GM12892 (cell line): ENCODE measurements at places on chromosomes 16 and 17.

DNA sequence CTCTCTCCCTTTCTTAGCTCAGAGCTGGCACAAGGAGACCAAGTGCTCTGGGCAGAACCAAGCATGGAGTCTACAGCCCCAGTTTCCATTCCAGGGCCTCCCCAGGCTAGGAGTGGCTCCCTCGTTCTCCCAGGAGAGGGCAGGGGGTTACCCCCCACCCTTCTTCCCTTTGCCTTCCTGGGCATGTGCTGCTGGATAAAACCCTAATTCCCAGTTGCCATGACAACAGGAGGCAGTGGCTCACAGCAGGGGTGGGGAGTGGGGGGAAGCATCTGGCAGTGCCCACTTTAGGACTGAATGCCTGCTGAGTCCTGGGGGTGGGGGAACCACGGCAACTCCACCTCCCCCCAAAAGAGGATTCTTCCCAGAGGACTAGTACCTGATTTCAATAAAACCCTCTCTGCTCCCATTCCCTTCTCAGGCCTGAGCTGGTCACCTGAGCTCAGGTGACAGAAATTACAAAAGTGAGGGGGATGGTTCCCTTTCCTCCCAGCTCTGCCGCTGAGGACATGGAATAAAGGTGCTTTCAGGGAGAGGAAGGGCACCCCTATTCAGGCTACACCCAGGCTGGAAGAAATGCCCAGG lies 1.8 kb downstream of the MPP2 start:
- DNase-seq, result no peak

DNA sequence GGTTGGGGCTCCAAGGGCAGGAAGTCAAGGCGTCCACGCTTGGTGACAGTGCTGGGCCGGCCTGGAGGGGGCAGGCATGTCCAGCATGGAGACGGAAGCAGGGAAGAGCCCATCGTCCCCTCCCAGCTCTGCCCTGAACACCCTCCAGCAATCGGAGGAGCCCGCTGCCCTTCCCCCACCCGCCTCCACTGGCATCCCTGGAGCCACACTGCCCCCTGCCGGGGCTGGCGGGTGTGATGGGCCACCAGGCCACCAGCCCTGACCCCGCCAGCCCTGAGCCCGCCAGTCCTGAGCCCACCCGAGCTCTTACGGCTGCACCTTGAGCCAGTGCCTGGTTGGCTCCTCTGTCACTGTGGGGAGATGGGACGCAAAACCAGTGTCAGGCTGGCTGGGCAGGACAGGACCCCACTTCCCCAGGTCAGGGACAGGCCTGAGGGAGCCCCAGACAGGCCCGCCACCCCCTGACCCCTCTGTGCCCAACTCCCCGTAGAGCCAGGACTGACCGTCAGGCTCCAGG lies 4.1 kb upstream of the CDH15 start:
- peak; percentile 92 for DNase-seq

DNA sequence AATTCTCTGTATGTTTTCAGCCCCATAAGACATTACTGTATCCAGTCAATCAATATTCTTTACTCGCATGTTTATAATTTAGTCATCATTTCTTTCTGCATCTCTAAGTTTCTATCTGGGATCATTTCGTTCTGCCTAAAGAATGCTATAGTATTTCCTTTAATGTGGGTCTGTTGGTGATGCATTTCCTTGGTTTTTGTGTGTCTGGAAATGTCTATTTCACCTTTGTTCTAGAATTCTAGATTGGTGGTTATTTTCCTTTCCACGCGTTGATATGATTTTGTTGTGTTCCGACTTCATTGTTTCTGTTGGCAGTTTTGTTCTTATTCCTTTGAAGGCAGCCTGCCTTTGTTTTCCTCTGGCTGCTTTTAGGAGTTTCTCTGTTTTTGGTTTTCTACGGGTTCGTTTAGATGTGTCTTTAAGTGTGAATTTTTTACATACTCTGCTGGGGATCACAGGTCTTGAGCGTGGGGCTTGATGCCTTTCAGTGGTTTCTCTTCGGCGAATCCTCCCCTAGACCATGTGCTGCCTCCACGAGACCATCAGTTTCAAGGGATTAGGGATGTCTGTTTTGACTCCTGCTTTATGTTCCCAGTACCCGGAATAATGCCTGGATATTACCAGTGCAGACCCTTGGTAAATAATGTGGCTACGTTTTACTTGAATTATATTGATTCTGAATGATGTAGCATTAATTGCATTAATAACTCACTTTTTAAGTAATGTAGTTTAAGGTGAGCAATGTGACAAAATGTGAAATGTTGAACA lies 23.5 kb downstream of the POLR3E start:
- no peak for DNase-seq

DNA sequence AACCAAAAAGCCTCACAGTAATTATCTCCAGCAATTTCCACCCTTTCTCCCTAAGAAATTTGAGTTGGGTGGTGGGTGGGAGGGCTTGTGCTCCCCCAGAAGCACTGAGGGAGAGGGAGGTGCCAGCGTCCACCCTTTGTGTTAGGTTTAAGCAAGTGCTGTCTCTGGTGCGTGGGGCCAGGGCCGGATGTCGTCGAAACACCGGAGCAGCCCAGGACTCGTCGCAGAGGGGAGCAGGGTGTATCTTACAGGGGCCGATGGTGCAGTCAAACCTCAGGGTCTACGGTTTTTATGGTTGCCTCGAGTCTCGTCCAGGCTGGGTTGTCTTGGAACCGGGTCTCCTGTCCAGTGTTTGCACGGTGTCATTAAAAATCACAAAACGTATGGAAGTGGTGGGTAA lies 35.3 kb downstream of the METRNL start:
- DNase-seq, result no peak

DNA sequence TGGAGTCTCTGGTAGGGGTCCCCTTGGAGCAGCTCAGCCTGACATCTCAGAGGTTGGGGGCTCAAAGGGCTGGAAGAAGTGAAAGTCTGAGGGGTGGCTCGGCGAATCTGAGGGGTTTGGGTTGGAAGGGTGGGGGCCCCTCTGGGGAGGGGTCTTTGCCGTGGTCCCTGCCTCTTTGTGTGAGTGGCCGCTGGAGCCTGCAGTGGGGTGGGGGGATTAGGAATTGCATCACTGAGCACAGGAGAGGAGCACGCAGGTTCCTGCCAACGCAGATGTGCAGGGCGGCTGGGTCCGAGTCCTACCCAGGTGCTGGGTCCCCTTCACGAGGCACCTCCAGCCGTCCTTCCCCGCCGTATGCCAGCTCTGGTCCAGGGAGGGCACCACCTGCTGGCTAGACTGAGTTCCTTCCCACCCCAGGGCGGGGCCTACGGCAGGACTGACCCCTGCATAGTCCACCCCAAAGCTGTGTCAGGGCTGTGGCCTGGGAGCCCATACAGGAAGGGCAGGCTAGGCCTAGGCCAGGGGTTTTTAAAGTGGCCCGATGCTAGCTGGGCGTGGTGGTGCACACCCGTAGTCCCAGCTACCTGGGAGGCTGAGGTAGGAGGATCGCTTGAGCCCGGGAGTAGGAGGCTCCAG lies 9.9 kb downstream of the FMNL1 start:
- no peak for DNase-seq

DNA sequence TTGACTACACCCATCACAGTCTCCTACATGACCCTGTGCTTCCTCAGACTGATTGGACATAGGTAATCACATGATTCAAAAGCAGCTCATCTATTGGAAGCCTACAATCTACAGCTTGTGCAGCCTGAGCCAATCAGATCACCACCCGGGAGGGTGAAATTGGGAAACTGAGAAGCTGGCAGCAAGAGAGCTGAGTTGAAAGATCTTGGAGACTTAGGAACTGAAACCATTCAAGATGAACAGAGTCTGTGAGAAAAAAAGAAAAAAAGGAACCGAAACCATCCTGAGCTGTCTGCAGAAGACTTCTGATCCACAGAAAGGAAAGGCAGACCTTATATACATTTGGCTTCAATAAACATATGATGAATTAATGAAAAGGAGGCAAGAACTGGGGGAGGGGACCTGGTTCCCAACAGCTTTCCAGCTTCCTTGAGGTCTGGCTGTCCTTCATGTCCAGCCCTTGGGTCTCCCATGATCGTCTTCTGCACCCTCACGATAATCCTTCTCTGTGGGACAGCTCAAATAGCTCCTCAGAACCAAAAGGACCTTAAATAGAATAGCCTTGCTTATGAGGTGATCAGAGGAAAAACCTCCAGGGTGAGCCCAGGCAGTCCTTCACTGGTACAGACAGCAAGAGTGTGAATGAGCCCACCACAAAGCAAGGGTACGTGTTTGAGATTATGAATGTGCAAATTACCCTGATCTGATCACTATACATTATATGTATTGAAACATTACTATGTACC lies 32.6 kb downstream of the PLXDC1 start:
- DNase-seq, result peak; percentile 45

- no peak for DNase-seq
Measured at GRCh38 chr17:18993905-18994526, 10.5 kb downstream of the FAM83G start.

DNA sequence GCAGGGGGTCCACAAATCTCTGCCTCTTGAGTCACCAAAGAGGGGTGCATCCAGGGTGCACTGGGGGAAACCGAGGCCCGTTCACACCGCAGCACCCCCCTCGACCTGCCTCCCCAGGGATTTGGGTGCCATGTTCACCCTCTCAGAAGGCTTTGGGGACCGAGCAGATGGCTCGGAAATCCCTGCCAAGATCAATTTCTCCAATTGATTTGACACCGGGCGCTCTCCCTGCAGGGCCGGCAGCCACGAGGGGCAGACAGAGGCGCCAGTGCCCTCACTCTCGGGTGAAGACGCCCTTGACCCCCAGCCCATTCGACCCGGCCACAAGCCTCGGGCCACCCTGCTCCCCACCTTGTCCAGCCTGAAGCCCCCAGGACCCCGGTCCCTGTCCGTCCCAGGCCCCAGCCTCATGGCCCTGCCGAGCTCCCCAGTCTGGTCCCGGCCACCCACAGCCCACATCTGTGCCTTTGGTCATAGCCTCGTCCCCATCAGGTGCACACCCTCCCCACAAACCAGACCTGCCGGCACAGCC lies 9.3 kb downstream of the SSTR5 start:
- DNase-seq, result no peak

DNA sequence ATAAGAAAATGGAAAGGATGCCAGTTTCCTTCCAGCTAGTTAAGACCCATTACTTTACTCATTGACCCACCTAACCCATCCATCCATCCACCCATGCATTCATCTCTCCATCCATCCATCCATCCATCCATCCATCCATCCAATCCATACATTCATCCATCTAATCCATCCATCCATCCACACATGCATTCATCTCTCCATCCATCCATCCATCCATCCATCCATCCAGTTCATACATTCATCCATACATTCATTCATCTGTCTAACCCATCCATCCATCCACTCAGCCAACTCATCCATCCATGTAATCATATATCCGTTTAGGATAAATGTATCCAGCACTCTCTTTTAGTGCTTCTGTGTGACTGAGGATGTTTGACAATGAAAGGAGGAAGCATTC lies 178.8 kb upstream of the CACNG3 start:
- no peak for DNase-seq

- no peak for DNase-seq
Measured at GRCh38 chr16:75415169-75415905, 18.0 kb downstream of the CFDP1 start.

DNA sequence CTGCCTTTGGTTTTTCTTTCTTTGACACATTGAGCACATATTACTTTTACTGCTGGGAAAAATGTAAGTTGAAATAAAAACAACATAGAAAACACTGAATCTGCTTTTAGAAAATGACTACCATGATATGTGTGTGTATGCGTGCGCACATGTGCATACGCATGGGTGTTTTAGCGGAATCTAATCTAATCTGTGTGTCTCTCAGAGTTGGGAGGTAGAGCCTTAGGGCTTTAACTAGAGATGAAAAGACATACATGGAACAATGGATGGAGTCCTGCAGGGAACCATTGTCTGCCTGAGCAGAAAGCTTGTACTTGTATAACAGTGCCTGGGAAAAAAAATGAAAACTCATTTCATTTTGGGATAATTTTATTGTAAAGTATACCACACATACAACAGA lies 12.4 kb downstream of the SLFN5 start:
- DNase-seq, result no peak

DNA sequence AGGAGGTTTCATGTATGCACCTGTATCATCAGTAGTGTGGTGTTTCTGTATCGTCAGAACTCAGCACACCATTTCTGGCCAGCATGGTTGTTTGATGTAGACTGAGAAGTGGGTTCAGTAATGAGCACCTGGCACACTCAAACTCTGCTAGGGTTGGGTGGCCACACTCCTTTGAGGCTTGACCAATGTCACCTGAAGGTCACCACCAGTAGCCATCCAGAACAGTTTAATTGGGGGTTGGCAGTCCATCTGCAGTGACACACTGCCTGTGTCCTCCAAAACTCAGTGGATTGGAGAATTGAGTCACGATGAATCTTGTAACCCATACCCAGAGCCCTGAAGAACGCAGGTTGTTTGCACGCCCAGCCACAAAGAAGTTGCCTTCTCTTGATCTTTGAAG lies 86.8 kb upstream of the HSBP1 start:
- no peak for DNase-seq

- DNase-seq, result no peak
Measured at GRCh38 chr16:26735521-26735920, 331.2 kb upstream of the C16orf82 start.

GRCh38 chr17:74372426-74372825 lies 5.1 kb downstream of the GPR142 start:
- DNase-seq, result no peak

DNA sequence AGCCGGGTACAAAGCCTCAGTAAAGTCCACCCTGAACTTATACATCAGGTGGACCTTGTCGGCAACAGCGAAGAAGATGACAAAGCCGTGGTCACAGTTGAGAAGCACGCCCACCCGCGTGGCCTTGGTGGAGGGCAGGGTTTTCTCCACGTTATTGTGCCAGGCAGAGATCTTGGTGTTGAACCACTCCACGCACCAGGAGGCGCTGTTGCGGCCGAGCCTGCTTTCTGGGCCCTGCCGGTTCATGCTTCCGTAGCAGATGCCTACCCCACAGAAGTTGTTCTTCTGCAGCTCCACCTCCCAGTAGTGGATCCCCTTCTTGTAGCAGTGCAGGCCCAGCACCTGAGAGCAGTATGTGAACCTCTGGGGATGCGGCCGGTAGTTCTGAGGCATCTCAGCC lies 22.1 kb downstream of the TRIM25 start:
- DNase-seq, result no peak

DNA sequence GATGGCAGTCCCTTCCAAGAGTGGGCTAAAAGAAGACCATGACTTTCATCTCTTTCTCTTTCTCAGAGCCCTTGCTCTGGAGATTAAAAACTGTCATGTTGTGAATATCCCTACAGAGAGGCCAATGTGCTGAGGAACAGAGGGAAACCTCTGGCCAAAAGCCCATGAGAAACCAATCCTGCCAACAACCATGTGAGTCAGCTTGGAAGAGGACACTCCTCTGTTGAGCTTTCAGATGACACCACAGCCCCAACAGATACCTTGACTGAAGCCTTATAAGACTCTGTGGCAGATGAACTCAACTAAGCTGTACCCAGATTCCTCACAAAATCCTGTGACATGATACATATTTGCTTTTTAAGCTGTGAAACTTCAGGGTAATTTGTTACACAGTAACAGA lies 19.6 kb downstream of the CPPED1 start:
- DNase-seq, result no peak

DNA sequence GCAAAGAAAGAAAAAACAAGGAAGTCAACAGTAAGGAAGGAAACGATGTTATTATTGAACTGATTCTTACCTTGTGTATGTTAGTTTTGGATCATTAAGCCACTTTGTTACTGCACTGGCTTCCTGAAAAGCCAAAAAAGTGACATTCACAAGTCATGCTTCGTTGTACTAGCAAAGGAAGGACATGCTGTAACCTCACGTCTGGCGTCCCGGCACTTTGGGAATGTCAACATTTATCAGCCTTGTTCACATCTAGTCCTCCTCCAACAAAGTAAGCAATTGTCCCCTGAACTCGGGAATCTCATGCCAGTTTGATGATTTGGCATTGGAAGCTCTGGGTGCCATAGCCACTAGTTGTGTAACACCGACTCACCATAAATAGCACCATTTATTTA lies 731 bp upstream of the MKS1 start:
- DNase-seq, result no peak
